ENCODE measurements at places on chromosomes 2 and 18.

GRCh38 chr2:206920951-206921350 is 18.4 kb upstream of the CPO start:
- H3K27ac ChIP-seq: no peak overlapping the region
- H3K27me3 ChIP-seq: no peaks in the 10 kb centered on the region
- no peak for DNase-seq
- H3K36me3 ChIP-seq: no peaks in the 10 kb centered on the region
- H3K4me1 ChIP-seq: no peaks in the 10 kb centered on the region

GRCh38 chr18:8899000-8899399 is 193.6 kb downstream of the MTCL1 start:
- H3K4me1 ChIP-seq: no peaks in the 10 kb centered on the region
- no peaks in the 10 kb centered on the region for H3K27me3 ChIP-seq
- H3K27ac ChIP-seq: no peak overlapping the region
- H3K36me3 ChIP-seq: no peaks in the 10 kb centered on the region
- DNase-seq: no peak

GRCh38 chr2:23569761-23570365 is 184.9 kb downstream of the KLHL29 start:
- no peaks in the 10 kb centered on the region for H3K27me3 ChIP-seq
- no peaks in the 10 kb centered on the region for H3K36me3 ChIP-seq
- peaks cover 7% of the 10 kb centered on the region for H3K4me1 ChIP-seq
- DNase-seq: no peak

DNA sequence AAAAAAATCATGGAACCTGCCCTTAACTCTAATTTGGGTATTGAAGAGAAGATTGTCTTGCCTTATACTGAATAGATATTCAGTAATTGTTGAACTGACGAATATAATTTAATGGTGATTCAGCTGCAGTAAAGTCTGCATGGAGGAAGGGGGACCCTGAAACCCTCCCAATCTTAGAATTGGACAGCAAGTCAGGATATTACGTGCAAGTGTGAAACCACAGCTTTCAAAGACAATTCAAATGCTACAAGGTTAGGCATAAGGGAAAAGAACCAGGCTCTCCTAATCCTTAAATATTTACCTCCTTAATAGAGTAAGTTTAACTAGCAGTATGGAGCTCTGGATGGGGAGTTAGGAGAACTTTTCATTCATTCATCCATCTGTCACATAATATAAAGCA is 226.9 kb upstream of the TNP1 start:
- DNase-seq: no peak
- no peak overlapping the region for H3K27ac ChIP-seq
- no peaks in the 10 kb centered on the region for H3K4me1 ChIP-seq
- H3K27me3 ChIP-seq: no peaks in the 10 kb centered on the region

DNA sequence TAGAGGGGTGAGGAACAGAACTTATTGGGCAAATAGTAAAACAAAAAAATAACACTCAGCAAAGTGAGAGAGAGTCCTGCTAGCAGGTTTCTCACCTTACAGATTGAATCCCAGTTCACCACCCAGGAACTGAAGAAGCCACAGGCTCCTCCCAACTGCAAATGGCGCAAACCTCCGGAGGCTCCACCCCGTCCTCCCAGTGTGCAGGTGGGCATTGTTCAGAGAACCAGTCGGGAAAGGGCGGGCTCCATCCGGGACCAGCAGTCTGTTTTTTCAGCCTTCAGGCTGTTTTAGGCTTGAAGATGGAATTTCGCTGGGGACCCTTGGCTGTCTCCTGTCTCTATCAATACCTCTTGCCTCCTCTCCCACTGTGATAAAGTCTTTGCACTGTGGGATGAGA is 317.5 kb downstream of the PARD3B start:
- DNase-seq: no peak
- H3K4me1 ChIP-seq: no peaks in the 10 kb centered on the region
- no peaks in the 10 kb centered on the region for H3K27me3 ChIP-seq
- no peaks in the 10 kb centered on the region for H3K36me3 ChIP-seq

GRCh38 chr2:70978341-70979179 is at the start of gene ANKRD53:
TSS of gene ANKRD53 (plus strand) at chr2:70978630. CDS start at chr2:70978646, 16 bp downstream.
- DNase-seq: peak; percentile 88
- H3K27ac ChIP-seq: no peak within 1 kb of the TSS
- H3K4me1 ChIP-seq: peaks cover 10% of the 10 kb centered on the region
- no peaks in the 10 kb centered on the region for H3K27me3 ChIP-seq
- H3K36me3 ChIP-seq: no peaks in the 10 kb centered on the region

- no peak for DNase-seq
- no peaks in the 10 kb centered on the region for H3K4me1 ChIP-seq
- H3K36me3 ChIP-seq: peaks cover 13% of the 10 kb centered on the region
- H3K27ac ChIP-seq: no peak overlapping the region
- no peak overlapping the region for H3K4me3 ChIP-seq
These were observed 9.4 kb downstream of the C2orf42 start for GRCh38 chr2:70181363-70181956.

- H3K27me3 ChIP-seq: no peaks in the 10 kb centered on the region
- H3K27ac ChIP-seq: no peak overlapping the region
- no peak for DNase-seq
These were observed 140.9 kb downstream of the PIEZO2 start for GRCh38 chr18:11008505-11008904.

DNA sequence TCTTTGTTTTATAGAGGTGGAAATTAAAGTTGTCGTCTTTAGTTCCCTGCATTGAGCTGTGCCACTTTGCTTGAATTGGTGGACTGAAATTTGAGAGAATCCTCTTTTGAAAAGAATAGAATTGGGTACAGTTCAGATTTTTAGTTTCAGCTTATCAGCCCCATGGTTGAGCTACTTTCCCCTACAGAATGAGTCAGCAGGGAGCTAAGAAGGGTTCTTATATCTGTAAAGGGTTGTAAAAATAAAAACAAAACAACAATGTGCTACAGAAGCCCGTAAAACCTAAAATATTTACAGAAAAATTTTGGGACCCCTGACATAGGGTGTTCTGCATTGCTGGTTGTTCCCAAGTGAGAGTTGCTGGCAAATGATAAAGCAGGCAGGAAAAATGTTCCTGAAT is 12.6 kb downstream of the SLC20A1 start:
- no peak for DNase-seq
- no peak overlapping the region for H3K27ac ChIP-seq
- no peak overlapping the region for H3K4me3 ChIP-seq
- no peaks in the 10 kb centered on the region for H3K27me3 ChIP-seq
- no peaks in the 10 kb centered on the region for H3K4me1 ChIP-seq
- peaks cover 46% of the 10 kb centered on the region for H3K36me3 ChIP-seq

DNA sequence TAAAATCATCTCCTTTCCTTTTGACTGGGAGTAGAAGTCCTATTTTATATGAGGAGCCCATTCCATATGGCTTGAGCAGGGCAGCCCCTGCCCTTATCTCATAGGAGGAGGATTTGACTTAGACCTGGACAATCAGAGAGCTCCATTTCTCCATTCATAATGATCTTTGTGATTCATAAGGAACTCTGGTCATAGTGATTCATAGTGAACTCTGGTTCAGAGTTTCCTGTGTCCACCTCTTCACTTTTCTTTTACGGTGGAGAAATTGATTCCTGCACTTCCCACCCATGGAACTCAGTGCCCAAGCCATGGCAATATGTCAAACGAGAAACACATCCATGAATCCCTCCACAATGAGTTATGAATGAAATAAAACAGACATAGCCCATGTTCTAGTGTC is 12.8 kb upstream of the MYO3B start:
- no peak overlapping the region for H3K27ac ChIP-seq
- no peaks in the 10 kb centered on the region for H3K4me1 ChIP-seq
- no peaks in the 10 kb centered on the region for H3K36me3 ChIP-seq
- H3K27me3 ChIP-seq: no peaks in the 10 kb centered on the region

- no peaks in the 10 kb centered on the region for H3K4me1 ChIP-seq
- H3K27ac ChIP-seq: no peak overlapping the region
- H3K4me3 ChIP-seq: no peak overlapping the region
These were observed 289.7 kb downstream of the EN1 start for GRCh38 chr2:118557791-118558190.

DNA sequence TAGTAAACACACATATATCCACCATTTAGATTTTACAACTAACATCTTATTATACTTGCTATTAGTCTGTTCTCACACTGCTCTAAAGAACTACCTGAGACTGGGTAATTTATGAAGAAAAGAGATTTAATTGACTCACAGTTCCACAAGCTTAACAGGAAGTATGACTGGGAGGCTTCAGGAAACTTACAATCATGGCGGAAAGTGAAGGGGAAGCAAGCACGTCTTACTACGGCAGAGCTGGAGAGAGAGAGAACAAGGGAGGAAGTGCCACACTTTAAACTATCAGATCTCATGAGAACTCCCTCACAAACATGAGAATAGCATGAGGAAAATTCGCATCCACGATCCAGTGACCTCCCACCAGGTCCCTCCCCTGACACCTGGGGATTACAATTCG is 240.7 kb downstream of the CAMKMT start:
- no peaks in the 10 kb centered on the region for H3K4me1 ChIP-seq
- no peaks in the 10 kb centered on the region for H3K36me3 ChIP-seq
- H3K27ac ChIP-seq: no peak overlapping the region
- no peaks in the 10 kb centered on the region for H3K27me3 ChIP-seq
- no peak overlapping the region for H3K4me3 ChIP-seq
- DNase-seq: no peak

DNA sequence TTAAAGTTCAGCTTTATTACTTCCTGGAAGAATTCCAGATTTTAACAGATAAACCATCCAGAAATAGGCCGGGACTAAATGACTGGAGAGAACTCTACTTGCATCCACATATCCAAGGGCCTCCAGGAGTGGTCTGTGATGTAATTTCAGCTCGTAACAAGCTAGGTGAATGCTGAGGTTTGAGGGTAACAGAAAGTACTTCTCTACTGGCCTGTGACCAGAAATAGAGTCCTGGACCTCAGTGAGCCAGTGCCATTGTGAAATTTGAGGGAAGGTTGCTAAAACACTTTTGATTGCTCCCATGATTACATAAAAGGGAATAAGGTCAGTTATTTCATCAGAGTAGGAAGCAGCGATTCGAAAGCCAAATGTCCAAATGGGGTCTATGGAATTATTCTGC is 158.1 kb downstream of the DOCK10 start:
- H3K4me1 ChIP-seq: no peaks in the 10 kb centered on the region
- H3K36me3 ChIP-seq: no peaks in the 10 kb centered on the region
- no peaks in the 10 kb centered on the region for H3K27me3 ChIP-seq
- no peak overlapping the region for H3K4me3 ChIP-seq
- H3K27ac ChIP-seq: no peak overlapping the region

GRCh38 chr18:45851161-45851925 is 25.9 kb downstream of the SIGLEC15 start:
- H3K27me3 ChIP-seq: no peaks in the 10 kb centered on the region
- H3K36me3 ChIP-seq: peaks cover 28% of the 10 kb centered on the region
- no peaks in the 10 kb centered on the region for H3K4me1 ChIP-seq
- H3K27ac ChIP-seq: no peak overlapping the region

DNA sequence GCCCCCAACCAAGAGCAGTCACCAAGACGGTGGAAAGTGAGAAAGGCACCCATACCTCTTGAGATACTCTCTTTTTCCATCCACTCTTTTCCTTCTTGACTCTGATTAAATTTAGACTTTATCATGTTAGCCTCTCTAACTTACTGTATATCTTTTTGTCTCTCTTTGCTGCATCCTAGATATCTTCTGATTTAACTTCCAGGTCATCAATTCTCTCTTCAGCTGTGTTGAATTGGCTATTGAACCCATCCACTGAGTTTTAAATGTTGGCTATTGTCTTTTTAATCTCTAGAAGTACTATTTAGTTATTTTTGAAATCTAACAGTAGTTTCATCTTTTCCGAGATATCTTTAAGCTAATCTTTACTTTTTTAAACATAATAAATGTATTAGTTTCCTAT is 78.3 kb upstream of the MBOAT2 start:
- no peaks in the 10 kb centered on the region for H3K4me1 ChIP-seq
- no peaks in the 10 kb centered on the region for H3K27me3 ChIP-seq
- no peak overlapping the region for H3K27ac ChIP-seq

DNA sequence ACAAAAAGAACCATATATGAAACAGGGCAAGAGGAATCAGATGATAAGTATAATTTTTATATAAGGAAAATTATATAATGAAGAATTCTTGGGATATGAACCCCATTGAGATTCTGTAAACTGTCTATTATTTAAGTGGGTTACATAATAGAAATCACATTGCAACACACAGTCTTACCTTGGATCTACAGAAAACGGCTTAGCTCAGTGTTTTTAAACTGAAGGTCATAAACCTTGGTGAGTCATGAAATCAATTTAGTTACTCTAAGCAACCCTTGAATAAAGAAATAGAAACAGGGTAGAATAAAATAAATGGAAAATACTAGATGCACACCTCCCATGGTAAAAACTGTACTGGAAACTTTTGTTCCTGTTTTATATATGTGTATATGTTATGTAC is 50.7 kb downstream of the METTL8 start:
- no peak for DNase-seq
- no peaks in the 10 kb centered on the region for H3K27me3 ChIP-seq
- no peak overlapping the region for H3K27ac ChIP-seq
- no peaks in the 10 kb centered on the region for H3K4me1 ChIP-seq

DNA sequence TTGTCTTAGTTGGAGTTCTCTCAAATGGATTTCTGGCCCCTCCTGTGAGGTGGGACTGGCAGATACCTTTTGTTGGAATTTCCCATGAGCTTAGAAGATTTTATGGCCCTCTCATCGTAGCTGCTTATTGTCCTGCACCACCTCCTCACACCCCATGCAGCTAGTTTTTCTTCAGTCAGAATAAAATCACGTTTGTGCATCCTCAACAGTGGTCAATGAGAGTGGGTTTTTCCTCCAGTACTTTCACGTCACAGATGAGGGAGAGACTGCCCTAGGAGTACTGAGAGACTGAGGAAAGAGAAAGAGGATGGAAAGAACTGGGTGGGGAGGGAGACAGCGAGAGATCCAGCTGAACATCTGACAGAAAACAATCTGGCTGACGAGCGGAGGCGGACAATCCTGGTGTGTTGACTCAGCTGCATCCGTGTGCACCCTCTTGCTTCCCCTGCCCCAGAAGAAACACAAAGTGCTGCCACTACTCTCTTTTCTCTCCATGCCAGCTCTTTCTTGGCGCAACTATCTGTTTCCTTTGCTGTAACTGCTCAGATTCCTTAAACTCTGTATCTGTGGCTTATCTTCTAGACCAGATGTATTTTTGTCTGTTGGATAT is 7.4 kb downstream of the RAPGEF4 start:
- no peak overlapping the region for H3K27ac ChIP-seq
- H3K27me3 ChIP-seq: no peaks in the 10 kb centered on the region
- H3K4me1 ChIP-seq: no peaks in the 10 kb centered on the region
- no peaks in the 10 kb centered on the region for H3K36me3 ChIP-seq
- H3K4me3 ChIP-seq: no peak overlapping the region
- no peak for DNase-seq

DNA sequence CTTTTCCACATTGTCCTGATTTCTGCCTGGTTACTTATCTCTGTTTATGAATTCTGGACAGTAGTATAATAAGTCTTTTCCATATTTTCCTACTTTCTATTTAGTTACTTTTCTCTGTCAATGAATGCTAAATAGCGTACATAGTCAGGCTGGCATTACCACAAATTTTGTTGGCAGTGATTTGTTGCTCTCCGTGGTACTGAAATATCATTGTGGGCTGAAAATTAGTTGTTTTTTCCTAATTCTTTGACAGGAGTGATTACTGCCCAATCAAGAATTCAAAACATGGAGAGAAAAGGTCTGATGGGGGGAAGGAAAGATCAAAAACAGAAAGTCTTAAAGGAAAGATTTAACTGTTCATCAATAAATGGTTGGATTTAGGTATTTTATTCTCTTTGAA is 7.7 kb upstream of the GALNT13 start:
- no peaks in the 10 kb centered on the region for H3K4me1 ChIP-seq
- H3K27ac ChIP-seq: no peak overlapping the region
- no peaks in the 10 kb centered on the region for H3K36me3 ChIP-seq
- no peaks in the 10 kb centered on the region for H3K27me3 ChIP-seq
- H3K4me3 ChIP-seq: no peak overlapping the region

- H3K27me3 ChIP-seq: no peaks in the 10 kb centered on the region
- no peak overlapping the region for H3K4me3 ChIP-seq
- H3K4me1 ChIP-seq: peaks cover 11% of the 10 kb centered on the region
These were observed 17.3 kb downstream of the CYS1 start for GRCh38 chr2:10062931-10063365.

Measured in trophoblast cell (in vitro differentiated cells and primary cell).